ENCODE measurements at places on chromosomes 11 and 22.
A peak's percentile ranks its signal among the peaks of the same experiment; 100 is the strongest.

DNA sequence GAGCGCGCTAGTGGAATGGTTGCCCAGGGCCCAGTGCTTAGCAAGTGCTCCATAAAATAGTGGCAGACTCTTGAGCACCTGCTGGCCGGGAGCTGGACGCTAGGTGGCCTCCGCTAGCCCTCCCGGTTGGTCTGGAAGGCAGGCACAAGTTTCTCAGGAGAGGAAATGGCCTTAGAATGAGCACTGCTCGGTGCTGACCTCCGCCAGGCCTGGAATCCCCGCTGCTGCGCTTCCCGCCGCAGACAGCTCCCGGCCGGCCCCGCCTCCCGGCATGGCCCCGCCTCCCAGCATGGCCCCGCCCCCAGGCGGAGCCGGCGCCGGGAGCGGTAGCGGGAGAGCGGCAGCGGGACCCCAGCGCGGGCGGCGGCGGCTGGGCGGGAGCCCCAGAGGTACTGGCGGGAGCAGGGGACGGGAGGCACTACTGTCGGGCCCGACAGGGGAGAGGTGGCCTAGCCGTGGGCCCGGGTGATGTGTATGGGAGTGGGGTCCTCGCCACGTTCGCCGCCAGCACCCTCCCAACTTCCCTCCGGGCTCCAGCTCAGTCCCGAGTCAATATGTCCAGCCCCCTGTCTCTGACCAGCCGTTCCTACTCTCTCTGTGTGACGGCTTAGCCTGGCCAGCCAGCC lies at the start of gene SIPA1:
SIPA1 (plus strand) TSS at position 308 of the 626 bp plus-strand sequence. CDS start 2,821 bp downstream, outside the sequence.
- peak; percentile 92 for DNase-seq

DNA sequence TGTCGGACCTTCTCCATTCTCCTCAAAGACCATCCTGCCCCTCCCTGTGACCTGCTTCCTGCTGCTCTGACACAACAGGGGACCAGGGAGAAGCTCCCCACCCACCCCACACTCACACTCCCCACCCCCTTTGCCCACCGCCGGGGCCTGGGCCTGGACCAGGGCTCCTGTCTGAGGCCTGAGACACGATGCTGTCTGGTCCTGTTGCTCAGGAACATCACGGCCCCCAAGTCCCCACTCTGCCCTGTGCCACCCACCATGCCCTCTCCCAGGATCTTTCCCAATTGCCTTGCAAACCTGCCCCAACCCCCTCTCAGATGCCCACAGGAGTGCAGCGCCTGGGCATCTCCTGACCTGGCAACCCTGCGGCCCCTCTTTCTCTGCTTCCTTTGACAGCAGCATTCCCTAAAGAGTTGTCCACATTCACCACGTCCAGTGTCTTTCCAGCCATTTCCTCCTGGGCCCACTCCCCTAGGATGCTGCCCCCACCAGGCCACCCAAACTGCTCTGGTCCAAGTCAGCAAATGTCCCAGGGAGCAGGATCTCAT lies 10.8 kb downstream of the CSF2RB start:
- no peak for DNase-seq

- DNase-seq: no peak
These were observed 392.0 kb upstream of the KIRREL3 start for GRCh38 chr11:127392575-127392974.

DNA sequence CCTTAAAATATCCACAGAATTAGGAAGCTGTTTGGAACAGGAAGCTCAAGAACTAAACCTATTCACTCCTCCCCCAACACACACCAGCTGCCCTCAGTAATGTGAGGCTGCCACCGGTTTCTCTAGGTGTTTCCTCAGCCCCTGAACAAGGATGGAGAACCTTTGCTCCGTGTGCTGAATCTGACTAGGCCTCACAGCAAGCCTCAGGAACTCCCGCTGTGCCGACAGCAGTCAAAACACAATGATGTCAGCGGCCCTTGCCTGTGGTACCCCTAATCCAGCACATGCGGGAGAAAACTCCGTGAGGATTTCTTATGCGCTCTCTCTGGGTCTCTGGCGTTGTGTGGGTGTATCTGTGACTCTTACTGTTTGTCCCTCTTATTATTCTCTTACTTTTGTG lies 153.3 kb downstream of the EFCAB6 start:
- DNase-seq: no peak

- peak; percentile 57 for DNase-seq
These were observed 320 bp downstream of the CLTCL1 start for GRCh38 chr22:19291218-19291579.

- no peak for DNase-seq
These were observed 55.0 kb upstream of the USP47 start for GRCh38 chr11:11786771-11787170.

- DNase-seq: no peak
These were observed 73.8 kb upstream of the CDON start for GRCh38 chr11:126136507-126136906.

- peak; percentile 100 for DNase-seq
These were observed at the start of gene DRAP1 for GRCh38 chr11:65919141-65919572. DRAP1 (plus strand) TSS chr11:65919426; CDS start chr11:65919502, 76 bp downstream.

GRCh38 chr22:19488884-19489843 lies 9.4 kb downstream of the CDC45 start:
- DNase-seq: no peak

- no peak for DNase-seq
These were observed 47.6 kb upstream of the PARVG start for GRCh38 chr22:44133161-44133560.

DNA sequence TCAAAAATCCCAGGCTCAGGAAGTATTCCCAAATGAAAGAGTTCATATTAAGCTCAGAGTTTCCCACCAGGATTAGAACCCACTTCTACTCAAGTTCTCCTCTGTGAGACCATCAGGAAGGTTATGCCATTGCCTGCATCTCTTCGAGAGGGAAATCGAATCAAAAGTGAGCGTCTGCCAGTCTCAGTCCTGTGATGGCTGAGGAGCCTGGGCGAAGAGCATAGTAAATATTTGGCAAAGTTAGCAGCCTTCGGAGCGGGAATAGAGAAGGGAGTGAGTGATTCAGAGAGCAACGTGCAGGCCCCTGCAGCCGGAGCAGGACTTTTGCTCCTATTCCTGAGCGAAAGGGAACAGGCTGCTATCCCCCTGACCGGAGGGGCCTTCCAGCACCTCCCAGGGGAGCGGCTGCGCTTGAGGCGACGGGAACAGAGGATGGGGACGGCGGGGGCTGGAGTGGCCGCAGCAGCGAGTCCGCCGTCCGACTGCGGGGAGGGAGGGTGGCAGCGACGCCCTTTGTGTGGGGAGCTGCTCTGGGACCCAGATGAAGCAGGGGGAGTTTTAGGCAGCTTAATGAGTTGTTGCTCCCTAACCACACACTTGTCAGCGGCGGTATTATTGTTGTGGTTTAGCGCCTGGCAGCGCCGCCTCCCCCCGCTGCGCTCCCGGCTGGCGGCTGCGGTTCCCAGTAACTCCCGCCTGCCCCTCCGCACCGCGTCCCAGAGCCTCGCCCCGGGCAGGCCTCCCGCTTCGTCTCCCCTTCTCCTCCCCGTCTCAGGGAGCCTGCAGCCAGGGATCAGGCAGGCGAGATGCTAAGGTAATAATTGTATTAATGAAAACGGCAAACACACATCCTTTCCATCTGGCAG lies 21.7 kb upstream of the NRGN start:
- DNase-seq: peak; percentile 68

- DNase-seq: no peak
These were observed 46.1 kb downstream of the MYEOV start for GRCh38 chr11:69339983-69340565.

DNA sequence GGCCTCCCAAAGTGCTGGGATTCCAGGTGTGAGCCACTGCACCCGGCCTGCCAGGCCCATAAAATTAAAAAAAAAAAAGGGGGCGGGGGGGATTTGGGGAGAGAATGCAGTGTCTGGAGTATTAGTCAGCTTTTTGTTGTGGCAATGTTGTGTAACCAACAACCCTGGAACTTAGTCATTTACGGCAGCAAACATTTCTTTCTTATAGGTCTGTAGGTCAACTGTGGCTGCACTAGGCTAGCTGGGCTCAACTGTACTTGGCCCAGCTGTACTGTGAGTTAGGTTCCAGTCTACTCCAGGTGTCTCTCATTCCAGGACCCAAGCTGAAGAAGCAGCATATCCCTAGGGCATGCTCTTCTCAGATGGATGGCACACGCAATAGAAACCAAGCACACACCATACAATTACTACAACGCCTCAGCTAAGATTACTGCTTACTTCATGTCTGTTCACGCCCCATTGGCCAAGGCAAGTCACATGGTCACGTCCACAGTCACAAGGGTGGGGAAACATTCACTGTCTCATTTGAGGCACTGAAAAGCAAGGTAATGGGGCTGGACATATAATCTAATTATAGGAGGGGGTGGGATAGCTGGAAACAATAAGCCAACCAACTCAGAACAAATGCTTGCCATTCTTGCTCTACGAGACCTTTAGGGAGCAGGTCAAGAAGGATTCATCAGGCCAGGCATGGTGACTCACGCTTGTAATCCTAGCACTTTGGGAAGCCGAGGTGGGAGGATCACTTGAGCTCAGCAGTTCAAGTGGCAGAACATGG lies 10.4 kb upstream of the SPINDOC start:
- DNase-seq: no peak

GRCh38 chr22:37219533-37219932 lies 7.3 kb upstream of the SSTR3 start:
- no peak for DNase-seq
